Suppressor macrophage (primary cell): ENCODE measurements at places on chromosomes 7 and 10.

DNA sequence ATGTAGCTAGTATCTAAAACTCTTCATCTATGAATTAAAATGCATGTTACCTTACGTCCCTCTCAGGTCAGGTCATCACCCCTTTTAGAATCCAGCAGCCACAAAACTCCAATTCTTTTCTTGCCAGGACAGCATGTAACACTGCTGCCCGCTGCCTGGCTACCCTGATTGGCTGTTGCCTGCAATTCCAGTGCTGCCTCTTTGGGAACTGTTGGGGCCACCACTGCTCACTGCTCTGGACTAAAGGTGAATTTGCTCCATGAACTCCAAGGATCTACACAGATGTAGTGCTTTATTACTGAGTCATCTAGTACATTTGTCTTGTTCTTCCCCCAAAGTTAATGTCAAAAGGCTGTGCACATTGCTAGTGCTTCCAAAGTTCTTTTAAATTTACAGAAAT lies 40.4 kb downstream of the SCIN start:
- no peak for DNase-seq

GRCh38 chr10:17217631-17218232 lies 10.3 kb upstream of the VIM start:
- DNase-seq: no peak

GRCh38 chr7:132295175-132295574 lies 281.1 kb downstream of the PLXNA4 start:
- DNase-seq: no peak

DNA sequence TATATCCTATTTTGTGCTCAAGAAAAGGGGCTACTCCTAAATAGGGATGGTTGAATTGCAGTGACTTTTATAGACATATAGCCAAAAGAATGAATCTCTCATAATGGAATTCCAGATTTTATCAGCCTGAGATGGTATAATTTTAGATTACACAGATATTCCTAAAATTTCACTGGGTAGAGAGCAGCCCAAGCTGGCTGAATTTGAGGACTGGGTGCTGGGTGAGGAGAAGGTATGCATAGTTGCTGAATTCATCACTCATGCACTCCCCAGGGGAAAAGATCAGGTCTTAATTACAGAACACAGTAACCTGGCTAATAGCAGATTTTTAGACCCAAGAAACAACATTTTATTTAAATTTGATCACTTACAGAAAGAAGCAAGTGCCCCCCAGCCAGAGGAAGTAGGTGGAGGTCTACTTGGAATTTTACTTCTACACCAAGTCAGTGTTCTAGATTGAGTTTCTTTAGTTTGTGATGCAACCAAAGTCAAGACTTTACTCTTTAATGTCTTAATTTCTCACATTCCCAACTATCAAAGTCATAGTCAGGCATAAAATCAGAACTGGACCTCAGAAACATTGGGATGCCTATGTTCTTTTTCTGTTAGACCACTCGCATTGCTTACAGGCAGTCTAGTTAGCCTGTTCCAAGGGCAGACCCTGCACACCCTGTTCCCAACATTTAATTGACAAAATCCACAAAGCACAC lies 337.4 kb upstream of the PODXL start:
- no peak for DNase-seq

GRCh38 chr10:46220187-46220586 lies 66.6 kb upstream of the ANTXRL start:
- DNase-seq: no peak

DNA sequence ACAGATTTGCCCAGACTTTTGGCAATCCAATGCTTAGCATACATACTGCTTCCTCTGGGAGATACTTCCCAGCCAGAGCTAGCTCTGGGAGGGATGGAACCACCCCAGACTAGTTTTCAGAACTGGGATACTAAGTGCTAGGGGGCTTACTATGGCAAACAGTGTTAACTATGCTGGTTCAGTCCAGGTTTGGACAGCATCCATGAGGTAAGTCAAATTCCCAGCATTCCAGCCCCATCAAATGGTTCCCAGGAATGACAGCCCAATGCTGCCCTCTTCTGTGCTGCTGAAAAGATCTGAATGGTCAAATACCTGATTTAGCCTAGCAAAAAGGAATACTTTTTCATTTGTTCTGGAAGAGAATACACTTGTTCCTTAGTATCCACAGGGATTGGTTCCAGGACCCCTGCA lies 141.7 kb upstream of the CCDC6 start:
- DNase-seq: no peak
